ENCODE measurements at places on chromosomes 16 and 17.

GRCh38 chr17:18203308-18203707 lies 19.7 kb downstream of the ALKBH5 start:
- no peak for DNase-seq

GRCh38 chr17:49402706-49403105 lies 12.0 kb downstream of the PHB1 start:
- DNase-seq, result no peak

- DNase-seq, result no peak
Measured at GRCh38 chr17:63275318-63275970, 170.7 kb downstream of the CYB561 start.

DNA sequence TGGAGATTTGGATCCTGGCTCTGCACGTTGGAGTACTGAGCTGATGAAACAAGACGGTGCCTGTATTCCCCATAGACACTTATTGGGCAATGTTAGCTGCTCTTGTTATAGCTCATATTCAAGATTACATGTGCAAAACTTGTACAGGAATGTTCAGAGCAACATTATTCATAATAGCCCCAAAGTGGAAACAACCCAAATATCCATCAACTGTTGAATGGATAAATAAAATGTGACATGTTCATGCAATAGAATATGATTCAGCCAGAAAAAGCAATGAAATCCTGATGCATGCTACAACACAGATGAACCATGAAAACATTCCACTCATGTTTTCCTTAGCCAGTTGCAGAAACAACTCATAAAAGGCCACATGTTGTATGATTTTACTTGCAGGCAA lies 5.7 kb upstream of the SDR42E1 start:
- DNase-seq, result no peak

DNA sequence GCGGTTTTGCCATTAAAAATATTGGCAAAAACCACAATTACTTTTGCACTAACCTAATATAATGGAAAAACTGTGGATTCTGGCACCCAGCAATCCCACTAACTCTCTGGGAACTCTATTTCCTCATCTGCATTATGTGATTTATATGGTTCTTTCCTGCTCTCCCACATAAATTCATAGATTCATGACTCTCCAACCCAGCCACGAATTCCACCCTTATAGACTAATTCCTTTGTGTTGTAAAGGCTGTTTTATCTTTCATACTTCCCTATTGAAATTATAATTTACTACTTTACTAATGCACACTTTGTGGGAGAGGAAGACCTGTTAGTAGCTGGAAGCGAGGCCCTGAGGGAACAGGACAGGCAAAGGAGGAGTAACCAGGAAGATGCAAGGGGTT lies 88.4 kb upstream of the GNAO1 start:
- DNase-seq, result no peak

- no peak for DNase-seq
Measured at GRCh38 chr17:12599186-12599920, 66.3 kb upstream of the MYOCD start.
